ENCODE measurements at places on chromosomes 4 and X. TPM values are rescaled to one million over a fixed set of nuclear protein-coding genes. Genes with fewer than 3 reads are reported as not detected.

AFF2 gene
- total RNA-seq = 0.42 TPM

PIN4 gene
- total RNA-seq = 7.6 TPM

CCDC110 gene
- 0.47 TPM for total RNA-seq

TCEANC gene
- 4.0 TPM for total RNA-seq

PPP4R3C gene
- total RNA-seq = not detected

SGMS2 gene
- 85.3 TPM for total RNA-seq

KDR gene
- total RNA-seq = 0.37 TPM

PDK3 gene
- 1.4 TPM for total RNA-seq

CT45A2 gene
- not detected for total RNA-seq

RPL9 gene
- total RNA-seq = 1,620 TPM

ACE2 gene
- not detected for total RNA-seq

ATOH1 gene
- total RNA-seq = not detected

- peak; percentile 52 for DNase-seq
Observed at GRCh38 chrX:128975745-128976144, 547.5 kb downstream of the SMARCA1 start.

GRCh38 chrX:77293331-77293995, 153.7 kb upstream of the FGF16 start:
- DNase-seq = no peak

GRCh38 chr4:167775375-167775774, 317.0 kb upstream of the ANXA10 start:
- no peak for DNase-seq

- no peak for DNase-seq
Observed at GRCh38 chr4:851701-852430, 25.9 kb upstream of the CPLX1 start.

DNA sequence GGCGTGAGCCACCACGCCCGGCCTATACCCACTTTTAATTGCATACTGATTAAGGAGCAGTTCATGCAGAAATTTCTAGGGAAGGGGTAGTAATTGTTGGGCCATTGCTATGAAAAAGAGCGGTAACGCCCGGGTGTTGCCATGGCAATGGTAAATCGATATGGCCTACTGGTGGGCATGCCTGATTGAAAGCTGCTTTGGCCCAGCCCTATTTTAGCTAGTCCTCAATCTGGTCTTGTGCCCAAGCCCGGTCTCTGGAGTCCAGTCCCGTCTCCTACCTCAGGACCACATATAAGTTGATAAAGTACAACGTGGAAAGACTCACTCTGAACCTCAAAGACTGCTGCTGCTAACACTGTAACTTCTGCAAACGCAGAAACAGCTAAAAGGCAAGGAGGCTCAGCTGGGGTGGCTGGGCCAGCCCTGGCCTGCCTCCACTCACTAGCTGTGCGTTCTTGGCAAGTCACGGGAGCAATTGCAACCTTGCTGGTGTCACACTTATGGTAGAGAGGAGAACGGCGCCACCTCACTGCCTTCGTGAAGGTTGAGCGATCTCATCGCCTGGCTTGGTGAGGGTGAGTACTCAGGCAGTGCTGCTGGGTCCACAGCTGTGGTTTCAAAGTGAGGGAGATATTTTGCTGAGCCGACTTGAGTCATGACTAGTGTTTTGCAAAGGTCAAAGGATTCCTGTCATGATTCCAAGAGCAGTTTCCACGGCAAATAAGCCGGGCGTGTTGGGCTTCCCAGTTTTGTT, 57.0 kb upstream of the GRPEL1 start:
- DNase-seq = peak; percentile 13

GRCh38 chr4:106986486-106986885, 49.6 kb downstream of the DKK2 start:
- DNase-seq = peak; percentile 11

- no peak for DNase-seq
Observed at GRCh38 chr4:174495626-174496025, 26.7 kb downstream of the HPGD start.

- DNase-seq = peak; percentile 83
Observed at GRCh38 chr4:48017108-48017571, 568 bp downstream of the NIPAL1 start.

DNA sequence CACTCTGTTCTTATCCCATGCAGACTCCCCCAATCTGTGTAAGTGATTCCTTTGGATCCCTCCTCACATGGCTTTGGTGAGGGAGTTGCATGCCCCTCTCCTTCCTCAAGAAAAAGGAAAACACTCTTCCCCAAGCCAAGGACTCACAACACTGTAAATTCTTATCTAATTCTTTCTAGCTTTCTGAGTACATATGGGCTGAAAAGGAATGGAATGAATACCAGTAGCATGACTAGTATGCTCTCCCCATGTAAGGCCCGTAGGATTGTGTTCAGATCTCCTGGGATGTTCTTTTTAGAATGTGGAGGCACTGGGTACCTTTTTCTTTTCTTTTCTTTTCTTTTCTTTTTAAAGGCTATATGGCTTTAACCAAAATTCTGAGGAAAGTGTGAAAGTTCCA, 17.0 kb upstream of the MAGED1 start:
- no peak for DNase-seq

- no peak for DNase-seq
Observed at GRCh38 chr4:186757696-186758355, 34.2 kb upstream of the FAT1 start.

DNA sequence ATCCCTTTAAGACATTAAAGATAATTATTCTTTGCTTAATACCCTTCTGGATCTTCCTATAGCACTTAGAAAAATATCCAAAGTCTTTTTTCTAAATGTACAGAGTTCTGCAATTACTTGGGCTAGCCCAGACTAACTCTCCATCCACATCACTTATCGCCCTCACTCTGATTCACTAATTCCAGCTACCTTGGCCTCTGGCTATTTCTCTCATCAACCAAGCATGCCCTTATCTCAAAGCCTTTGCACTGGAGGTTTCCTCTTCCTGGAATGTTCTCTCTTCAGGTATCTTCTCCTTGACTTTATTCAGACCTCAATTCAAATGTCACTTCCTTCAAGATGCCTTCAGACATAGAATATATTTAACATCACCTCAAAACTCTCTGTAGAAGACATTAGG, 345.1 kb upstream of the SMIM31 start:
- no peak for DNase-seq

Data from MCF 10A (cell line).